ENCODE measurements at places on chromosomes 16 and 17.

DNA sequence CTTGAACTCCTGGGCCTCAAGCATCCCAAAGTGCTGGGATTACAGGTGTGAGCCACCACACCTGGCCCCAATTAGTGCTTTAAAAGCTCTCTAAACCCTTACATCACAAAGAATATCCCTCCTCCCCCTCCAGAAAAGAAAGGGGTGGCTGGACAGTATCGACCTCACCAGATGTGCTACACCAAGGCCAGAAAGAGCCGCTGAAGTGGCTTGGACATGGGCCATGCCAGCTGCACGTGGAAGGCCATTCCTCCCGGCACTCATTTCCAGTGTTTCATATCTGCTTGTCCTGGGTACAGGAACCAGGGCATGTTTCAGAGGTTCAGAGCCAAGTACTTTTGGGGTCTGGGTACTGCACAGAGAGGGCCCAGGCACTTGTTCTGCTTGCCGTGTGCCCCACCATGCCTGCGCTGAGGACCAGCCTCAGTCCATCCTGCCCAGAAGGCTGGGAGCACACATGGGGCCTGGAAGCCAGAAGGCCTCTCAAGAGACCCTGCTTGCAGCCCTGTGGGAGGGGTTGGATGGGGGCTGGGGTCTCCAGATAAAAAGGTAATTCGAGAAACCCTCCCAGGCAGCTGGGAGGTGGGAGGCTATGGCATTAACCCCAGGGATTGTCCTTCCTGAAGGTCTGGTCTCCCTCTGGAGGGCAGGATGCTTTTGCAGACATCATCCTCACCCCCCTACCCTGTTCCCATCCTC is 3.5 kb upstream of the SRRM2 start:
- DNase-seq: no peak

DNA sequence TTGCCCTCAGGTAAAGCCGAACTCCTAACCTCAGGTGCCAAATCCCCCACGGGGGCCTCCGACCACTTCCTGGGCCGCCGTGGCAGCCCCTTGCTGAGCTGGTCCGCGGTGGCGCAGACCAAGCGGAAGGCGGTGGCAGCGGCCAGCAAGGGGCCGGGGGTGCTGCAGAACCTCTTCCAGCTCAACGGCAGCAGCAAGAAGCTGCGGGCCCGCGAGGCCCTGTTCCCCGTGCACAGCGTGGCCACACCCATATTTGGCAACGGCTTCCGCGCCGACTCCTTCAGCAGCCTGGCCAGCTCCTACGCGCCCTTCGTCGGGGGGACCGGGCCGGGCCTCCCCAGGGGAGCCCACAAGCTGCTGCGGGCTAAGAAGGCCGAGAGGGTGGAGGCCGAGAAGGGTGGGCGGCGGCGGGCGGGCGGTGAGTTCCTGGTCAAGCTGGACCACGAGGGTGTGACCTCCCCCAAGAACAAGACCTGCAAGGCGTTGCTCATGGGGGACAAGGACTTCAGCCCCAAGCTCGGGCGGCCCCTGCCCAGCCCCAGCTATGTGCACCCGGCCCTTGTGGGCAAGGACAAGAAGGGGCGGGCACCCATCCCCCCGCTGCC is 51.6 kb downstream of the ACTG1 start:
- DNase-seq: no peak

GRCh38 chr17:49548506-49549310 is 27.0 kb upstream of the NXPH3 start:
- DNase-seq: no peak

DNA sequence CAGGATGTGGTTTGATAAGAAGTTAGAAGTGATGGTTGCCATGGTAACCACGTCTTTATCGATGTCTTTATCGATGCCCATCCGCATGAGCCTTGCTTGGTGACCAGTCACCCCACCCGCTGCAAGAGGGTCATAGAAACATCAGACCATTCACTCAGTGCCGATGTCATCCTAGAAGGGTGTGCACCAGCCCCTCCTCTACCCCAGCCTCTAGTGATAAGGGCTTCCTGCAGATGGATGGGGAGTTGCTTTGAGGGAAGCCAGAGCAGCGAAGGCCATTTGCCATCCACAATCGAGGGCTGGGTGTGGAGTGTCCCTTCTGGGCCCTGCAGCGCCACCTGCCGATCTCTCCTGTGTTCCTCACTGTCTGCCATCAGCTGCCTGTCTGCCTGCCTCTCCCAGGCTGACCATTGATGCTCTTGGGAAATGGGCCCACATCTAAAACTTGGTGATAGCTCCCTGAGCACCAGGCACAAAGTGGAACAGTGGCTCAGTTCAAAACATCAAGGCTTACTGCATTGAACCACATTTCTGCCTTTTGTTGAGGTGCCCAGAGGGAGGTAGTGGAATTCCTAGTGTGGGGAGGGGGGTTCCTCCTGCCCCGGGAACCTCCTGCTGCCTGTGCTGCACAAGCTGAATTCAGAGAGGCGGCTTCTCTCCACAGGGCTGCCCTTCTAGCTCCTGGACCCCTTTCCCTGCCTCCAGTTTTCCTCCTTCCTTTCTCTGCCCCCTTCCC is 8.9 kb downstream of the CALB2 start:
- DNase-seq: no peak

DNA sequence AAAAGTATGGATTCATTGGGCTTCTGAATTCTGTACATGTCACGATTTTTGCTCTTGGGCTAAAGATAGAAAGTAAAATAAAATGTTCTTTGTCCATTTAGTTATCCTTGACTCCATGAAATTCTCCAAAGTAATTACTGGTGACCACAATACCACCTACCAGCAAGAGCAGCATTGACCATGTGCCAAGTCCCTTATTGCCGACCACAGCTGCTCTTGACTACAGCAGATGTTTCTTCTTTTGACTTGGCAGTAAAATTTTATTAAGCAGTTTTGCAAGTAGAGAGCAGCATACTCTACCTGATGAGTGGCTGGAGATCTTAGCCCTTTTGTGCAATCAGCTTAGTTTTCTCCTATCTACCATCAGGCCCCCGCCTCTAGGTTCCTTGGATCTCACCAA is 152.2 kb upstream of the TBX2 start:
- no peak for DNase-seq

DNA sequence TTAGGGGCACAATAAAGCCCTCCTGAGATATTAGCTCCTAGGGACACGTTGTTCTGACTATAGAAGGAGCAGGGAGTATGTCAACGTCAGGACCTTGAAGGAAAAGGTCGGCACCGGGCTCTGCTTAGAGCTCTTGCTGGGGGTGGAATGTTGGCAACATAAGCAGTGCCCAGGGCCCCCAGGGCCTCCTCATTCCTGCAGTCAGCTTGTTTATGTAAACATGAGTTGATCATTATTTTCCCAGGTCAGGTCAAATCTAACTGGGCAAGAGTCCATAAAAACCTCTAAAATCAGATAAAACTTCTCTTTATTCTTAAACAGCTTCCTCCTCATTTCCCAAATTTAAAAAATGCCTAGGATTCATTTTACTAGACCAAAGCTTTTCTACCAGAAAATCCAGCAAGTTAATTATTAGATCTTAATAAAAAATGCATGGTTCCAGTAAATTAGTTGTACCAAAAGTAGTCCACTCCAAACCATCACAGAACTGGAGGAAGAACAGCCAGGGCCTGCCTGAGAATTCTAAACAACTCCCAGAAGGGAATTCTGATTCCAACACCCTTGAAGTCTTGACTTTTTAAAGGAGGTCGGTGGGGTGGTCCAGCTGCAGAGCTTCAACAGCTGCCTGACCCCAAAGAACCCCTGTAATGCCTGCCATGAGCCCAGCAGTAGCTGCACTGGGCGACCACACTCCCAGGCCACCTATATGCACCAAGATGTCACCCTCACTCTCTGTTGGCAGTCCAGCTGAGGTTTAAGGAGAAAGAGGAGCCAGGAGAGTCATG is 54.3 kb downstream of the AMFR start:
- no peak for DNase-seq

DNA sequence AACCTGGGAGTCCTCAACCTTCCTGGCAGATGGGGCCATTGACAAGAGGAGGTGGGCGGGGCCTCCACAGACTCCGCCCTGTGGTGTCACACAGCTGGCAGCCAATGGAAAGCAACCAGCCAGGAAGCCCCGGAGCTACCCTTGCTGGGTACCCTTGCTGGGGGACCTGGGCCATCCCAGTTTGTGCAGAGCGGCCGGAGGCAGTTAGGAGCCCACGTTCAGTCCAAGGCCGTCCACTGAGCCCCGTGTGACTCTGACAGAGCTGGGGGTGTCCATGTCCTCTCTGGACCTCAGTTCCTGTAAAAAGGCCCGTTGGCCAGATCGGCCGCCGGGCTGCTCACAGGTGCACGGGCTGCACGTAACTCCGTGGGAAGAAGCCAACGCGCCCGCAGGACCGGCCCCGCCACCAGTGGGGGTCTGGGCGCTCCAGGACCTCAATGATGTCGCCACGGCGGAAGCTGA is 17.1 kb upstream of the FAM83G start:
- DNase-seq: no peak

- DNase-seq: no peak
Observed at GRCh38 chr17:77831474-77832179, 126.9 kb upstream of the TNRC6C start.

DNA sequence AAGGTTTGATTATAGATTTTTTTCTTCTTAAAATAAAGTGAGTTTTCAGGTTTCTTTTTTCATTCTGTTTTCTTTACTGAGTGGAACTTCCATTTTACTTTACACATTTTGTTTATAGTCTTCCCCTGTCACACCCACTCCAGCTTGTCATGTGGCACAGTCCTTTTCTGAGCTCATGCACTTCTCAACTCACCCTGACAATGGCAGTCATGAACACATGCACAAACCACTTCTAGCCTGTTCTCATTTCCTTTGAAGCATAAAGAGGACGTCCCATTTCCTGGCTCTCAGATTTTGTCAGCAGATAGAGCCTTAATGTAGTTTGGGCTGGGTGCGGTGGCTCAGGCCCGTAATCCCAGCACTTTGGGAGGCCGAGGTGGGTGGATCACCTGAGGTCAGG is 168.0 kb downstream of the AHSP start:
- DNase-seq: no peak

DNA sequence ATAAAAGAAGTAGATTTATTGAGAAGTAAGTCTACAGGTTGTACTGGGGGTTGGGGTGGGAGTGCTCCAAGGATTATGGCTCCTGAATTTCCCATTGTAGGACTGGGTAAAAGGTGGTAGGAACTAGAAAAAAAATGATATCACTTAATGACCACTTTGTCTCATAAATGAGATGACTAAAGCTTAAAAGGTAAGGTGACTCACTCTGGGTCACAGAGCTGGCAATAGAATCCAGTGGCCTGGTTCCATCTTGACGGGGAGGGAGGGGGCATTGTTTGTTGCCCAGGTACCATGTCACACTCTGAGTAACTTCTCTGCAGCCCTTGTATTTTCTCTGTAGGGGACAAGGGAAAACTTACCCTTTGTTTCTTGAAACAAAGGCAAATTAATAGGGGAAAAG is 126.1 kb downstream of the PITPNC1 start:
- no peak for DNase-seq

- DNase-seq: peak; percentile 58
Observed at GRCh38 chr17:72501404-72502370, 380.9 kb downstream of the SOX9 start.

GRCh38 chr17:42680331-42680808 is 1.3 kb downstream of the CCR10 start:
- DNase-seq: no peak

DNA sequence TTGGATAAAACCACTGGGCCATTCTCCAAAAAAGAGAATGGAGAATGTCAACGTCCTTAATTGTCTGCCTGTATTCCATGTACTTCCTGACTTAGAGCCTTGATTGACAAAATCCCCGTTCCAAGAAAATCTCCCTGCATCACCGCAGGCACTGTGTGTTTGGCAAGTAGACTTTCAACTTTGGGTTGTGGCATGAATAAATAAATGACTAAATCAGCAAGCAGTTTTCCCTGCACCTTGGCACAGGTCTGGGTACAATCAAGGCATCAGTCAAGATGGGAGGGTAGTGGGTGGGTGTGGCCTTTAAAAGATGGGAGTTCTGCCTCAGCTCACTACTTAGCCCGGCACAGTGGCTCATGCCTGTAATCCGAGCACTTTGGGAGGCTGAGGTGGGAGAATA is 248.5 kb upstream of the RPL38 start:
- no peak for DNase-seq

GRCh38 chr17:50107790-50108414 is 12.8 kb downstream of the PDK2 start:
- DNase-seq: no peak

DNA sequence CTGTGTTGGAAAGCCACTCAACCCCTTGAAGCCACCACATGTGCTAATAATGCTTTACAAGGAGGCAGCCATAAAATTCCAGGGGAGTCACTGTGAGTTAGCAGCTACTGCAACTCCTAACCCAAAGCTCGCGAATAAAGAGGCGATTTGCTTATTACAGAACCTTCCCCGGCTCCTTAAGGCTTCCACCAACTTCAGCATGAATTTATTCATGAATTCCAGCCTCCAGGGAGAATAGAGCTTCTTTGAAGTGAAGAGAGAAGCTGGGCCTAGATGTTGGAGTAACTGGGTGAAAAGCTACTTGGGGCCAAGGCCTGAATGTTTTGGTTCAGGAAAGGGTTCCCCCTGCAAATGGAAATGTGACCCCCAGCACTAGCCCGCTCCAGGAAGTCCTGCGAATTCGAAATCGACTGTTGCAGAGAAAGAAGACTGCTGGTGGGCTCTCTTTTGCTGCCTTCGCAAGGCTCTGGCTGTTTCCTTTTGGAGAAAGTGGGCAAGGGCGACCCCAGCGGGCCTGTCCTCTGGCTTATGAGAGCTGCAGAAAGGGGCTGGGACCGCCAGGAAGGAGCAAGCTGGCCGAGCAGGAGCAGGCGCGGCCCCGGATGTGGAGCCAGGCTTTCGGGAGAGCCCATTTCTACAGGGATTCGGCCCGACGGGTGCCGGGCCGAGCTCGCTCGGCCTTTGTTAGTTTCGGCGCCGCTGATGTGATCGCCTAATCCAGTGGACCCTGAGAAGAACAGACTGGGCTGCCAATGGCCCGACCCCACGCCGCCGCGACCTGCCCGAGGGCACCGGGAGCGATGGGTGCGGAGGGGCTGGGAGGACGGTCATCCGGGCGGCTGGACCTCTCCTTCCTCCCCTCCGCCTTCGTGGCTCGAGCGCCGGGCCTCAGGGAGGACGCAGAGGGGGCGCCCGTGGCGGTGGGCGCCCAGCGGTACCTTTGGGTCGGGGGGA is 7.6 kb downstream of the CBX8 start:
- no peak for DNase-seq

DNA sequence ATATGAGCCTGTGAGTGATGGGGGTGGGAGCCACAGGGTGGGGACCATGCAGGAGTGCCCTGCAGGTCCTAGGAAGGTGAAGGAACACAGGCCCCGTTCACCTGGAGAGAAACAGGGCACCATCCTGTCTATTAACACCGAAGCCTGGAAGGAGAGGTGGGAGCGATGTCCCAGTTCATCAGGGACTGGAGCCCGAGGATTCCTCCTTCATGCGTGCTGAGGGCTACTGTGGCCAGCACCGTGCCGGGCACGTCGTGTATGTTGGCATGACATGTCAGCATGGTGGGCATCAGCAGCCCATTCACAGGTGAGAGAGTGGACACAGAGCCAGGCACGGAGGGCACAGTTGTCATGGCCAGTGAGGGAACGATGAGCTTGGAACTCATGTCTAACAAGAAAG is 1.4 kb downstream of the WFIKKN2 start:
- no peak for DNase-seq

DNA sequence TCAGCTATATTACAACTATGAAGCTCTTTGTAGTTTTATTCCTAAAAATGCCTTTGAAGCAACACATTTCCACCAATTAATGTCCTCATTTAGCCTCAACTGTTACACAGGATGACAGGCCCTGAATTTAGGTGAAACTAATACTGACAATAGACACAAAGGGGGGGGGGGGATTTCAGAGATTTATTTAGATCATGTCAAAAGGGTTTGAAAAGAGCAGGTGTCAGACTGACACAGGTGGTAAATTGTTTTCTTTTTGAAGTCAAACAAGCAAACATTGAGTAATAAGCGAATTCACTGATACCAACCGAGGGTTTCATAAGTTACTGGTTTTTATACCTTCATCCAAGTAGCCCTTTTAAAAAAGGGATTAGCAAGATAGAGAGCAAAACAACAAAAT is 40.8 kb downstream of the KANSL1 start:
- no peak for DNase-seq

Measured in putamen (tissue), 1 donor.